MCF 10A (cell line): ENCODE measurements at places on chromosomes 4 and X.

DNA sequence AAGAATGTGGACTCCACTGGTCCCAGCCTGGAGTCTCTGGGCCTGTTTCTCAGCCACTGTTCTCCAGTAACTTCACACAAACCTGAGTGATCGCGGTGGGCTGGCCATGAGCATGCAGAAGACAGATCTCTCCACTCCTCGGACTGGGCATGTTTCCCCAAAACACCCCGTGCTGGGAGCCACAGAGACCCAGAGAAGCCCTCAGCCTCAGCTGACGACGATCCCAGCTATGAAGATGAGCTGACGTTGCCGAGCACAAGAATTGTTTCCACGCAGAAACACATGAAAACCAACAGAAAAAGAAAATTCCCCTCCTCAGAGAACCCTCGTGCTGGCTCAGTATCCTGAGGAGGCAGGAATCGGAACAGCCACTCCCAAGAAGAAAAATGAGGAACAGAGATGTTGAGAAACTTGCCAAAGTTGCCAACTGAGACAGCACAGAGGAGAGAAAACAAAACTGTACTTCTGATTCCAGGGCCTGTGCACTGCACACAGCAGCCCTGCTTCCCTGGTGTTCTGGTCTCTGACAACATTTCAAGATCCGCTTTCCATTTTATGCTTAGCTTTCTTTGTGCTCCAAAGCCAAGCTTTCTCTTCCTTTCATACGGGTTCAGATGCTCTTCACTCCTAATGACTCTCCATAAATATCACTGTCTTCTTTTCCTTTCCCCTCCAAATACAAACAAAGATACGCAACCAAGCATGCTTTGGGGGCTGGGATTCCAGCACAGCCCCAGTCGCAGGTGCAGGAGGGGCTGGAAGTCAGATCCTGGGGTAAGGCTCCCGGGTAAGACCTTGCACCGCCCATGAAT, 81.4 kb downstream of the IRF2 start:
- no peak for DNase-seq

DNA sequence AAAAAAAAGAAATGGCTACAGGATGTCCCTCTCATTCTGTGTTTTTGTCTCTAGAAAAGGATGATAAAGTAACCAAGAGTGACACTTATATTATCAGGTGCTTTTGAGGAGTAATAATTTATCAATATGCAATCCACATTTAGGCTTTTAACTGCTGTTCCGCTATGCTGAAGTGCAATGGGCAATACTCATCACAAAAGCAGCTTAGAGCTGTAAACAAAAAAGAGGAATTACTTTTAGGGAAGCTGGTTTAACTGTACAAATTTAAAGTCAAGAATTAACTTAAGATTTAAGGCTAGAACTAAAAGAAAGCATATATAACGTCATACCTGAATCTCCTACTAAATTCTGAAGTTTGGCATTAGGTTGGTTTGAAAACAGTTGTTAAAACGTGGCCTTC, 93.5 kb upstream of the DDX3X start:
- no peak for DNase-seq

DNA sequence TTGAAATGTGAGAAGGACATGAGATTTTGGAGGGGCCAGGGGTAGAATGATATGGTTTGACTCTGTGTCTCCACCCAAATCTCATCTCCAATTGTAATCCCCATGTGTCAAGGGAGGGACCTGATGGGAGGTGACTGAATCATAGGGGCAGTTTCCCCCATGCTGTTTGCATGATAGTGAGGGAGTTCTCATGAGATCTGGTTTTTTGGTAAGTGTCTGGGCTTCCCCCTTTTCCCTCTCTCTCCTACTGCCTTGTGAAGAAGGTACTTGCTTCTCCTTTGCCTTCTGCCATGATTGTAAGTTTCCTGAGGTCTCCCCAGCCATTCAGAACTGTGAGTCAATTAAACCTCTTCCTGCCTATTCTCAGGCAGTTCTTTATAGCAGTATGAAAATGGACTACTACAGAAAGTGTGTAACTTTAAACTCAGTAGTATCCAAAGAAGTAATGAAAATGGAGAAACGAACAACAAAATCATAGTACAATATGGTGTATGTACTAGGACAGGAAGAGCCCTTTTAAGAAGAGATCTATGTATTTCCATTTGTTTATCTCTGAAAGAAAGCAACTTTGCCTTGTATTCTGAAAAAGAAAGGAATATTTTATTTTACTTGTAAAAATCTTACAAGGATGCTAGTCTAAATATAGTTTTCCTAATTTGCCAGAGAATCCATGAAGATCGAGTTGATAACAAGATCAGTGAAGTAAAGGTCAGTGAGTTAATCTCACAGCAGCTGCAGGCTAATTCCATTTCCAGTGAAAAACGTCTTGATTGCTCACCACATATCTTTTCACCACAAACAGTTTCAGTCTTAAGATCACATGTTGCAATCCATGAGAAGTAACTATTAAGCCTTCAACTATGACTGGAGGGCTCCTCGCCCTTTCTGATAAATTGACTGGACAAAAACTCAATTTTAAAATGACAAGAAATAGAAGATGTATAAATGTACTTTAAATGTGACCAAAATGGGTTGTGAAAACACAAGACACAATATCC, 20.5 kb downstream of the PKD2 start:
- DNase-seq = peak; percentile 73

DNA sequence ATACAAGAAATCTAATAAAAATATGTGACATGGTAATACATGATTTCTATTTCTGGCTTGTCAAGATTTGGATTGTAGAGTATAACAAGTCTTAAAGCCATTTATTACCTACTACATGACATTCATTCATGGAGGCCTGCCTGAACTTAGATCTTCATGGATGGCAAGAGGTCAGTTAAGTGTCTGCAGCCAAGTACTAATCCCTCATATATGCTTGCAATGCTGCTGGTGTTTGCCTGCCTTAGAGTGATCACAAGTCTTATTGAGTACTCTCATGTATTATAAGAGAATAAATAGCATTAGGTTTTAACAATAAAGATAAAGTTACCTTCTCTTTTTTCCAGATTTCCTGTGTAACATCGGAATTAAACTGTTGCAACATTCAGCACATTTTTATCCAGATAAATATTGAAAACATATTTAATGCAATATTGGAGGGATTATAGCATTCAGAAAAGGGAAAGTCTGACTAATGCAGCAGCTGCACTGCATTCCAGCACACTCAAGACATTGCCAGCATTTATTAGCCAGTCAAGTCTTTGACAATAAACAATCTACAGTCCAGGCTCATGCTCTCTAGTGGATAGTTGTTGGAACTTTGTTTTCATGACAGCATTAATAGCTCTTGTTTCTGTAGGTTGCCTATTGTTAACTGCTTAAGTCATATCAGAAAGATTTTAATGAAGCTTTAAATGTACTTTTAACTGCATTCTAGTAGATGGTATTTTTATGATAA, 737.1 kb downstream of the FAT4 start:
- DNase-seq = peak; percentile 33

DNA sequence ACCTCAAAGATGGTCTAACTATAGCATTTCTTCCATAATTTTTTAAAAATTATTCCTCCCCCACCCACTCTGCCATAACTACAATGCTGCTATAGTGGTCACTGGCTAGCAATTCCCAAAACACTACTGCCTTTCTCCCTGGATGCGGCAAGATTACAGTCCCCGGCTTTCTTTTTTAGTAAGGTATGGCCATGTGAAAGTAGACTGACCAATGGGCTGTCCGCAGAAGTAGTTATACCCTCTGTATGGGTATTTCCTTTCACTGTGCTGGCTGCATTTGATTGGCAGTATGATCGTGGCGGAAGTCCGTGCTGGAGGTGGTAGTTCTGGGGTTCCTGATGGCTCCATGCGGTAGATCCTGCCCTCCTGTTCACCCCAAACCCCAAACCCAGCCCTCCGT, 166.0 kb downstream of the FBXO8 start:
- no peak for DNase-seq

DNA sequence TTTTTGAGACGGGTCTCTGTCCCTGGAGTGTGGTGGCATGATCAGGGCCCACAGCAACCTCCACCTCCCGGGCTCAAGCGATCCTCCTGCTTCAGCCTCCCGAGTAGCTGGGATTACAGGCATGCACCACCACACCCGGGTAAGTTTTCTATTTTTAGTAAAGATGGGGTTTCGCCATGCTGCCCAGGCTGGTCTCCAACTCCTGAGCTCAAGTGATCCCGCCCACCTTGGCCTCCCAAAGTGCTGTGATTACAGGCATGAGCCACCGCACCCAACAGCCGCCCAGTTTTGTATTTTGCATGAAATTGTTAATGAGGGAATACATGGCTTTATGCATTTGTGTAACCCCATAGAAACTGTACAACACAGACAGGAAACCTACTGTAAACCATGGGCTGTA, 2.8 kb upstream of the ARHGAP4 start:
- DNase-seq = no peak

DNA sequence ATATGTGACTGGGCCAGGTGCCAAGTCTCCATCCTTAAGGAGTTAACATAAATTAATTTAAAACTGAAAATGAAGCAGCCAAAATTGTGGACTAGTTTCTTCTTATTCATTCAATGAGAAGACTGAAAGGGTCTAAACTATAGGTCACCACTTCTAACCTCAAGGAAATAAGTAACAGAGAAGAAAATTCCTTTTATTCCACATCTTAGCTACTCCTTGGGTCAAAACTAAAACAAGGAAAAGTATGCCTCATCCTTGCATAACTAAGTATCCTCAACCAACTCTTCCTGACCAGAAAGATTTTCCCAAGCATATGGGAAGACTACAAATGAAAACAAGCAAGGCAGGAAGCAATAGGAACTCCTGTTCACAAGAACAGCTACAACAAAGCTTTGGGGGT, 71.2 kb downstream of the ZNF827 start:
- no peak for DNase-seq

GRCh38 chr4:145501051-145501660, 19.5 kb downstream of the SMAD1 start:
- no peak for DNase-seq

DNA sequence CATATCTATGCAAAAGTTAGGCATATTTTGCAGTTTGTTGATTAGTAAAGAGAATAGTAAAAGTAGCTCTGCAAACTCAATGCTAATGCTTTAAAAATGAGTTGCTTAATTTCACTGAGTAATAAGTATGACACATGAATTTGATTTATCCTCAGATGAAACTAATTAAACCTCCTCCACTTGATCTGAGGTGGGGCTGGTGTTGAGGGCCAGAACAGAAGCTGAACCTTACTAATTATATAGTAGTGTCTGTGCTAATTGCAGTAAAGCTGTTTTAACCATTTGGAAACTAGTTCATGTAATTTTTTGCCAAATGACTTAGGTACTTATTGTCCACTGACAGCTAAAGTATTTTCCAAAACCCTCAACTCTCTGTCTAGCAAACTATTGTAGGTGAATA, 7.7 kb upstream of the PGAM4 start:
- no peak for DNase-seq

GRCh38 chr4:138062929-138063328, 179.2 kb downstream of the SLC7A11 start:
- DNase-seq = peak; percentile 16

DNA sequence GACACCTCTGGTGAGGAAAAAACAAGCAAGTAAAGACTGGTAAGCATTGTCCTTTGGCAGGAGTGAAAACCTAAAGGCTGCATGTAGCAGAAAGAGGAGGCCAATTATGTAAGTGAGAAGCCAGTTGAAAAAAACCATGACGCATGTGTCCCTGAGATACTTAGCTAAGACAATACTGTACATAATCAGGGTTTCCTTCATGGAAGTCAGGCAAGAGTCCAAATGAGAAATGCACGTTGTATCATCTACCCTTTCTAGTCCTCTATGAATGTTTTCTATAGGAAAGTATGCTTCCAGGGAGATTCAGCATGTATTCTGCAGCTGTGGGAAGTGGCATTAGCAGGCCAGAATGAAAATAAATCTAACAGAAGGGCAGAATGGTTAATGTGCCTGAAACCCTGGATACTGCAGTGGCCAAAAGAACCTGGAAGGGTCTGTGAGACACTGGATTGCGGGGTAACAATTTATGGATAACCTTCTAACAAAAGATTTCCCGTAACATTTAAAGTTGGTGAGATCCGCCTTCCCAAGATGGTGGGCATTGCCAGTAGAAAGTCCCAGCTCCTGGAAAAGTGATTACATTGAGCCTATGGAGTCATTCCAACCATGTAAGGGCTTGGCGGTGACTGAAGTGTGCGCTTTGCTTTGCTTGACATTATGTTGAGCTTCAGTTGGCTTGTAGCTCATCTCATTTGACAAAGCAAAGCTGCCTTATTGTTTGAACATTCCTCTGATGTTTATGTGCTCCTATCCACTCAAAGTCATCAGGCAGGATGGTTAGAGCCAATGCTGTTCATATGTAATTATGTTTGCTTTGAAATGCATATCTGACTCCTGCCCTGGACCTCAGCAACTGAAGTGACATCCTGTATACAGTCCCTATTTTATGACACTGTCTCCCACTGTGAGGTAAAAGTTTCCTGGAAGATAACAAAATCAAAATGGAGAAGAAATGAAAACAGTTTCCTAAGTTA, 200.4 kb downstream of the ARHGAP24 start:
- DNase-seq = no peak

DNA sequence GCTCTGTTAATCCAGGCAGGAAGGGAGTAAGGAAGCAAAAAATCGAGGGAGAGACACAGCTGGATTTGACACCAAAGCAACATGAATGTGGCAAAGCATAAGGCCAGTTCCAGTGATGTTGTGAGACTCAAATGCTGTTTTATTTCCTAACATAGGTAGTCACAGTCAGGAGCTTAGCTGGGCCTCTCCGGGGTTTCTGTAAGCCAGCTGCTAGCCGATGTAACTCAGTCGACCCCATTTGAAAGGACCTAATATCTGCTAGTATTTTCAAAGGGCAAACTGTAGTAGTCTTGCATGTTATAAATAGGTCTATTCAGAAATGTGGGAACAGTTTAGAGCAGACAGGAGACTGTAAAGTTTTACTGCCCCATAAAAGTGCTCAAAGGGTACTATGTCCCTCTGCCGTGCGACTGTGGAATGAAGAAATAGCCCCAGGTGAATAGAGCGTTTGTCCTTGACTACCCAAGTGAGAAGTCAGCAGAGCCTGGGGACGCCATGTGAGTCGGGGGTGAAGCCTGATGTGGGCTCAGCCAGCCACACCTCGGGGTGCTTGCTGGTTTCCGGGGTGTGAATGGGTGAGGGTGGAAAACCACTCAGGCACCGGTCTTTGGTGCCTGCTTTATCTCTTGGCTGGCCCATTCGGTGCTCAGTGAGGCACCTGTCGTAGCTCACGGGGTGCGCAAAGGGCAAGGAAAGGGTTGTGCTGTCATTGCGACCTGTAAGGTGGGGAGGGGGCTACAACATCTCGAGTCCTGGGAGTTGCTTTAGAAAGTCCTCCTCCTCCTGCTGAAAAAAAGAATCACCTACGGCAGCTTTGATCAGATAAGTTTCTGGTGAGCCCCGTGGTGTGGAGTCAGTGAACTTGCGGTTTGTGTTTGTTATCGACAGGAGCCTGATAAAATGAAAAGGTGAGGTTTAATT, 745 bp downstream of the TRIM2 start:
- DNase-seq = no peak

GRCh38 chr4:158121161-158121579, 51.7 kb downstream of the GASK1B start:
- peak; percentile 68 for DNase-seq

DNA sequence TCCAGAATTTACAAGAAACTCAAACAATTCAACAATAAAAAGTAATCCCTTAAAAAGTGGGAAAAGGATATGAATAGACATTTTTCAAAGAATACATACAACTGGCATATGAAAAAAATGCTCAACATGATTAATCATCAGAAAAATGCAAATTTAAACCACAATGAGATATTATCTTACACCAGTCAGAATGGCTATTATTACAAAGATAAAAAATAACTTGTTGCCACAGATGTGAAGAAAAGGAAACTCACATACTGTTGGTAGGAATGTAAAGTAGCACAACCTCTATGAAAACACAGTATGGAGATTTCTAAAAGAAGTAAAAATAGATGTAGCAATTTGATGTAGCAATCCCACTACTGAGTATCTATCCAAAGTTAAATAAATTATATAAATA, 65.1 kb upstream of the DIAPH2 start:
- DNase-seq = no peak
